ENCODE measurements at places on chromosomes 11 and 22.

GRCh38 chr11:82732734-82733443 is 775 bp downstream of the FAM181B start:
- no peak for DNase-seq

- no peak for DNase-seq
Observed at GRCh38 chr11:45713573-45713972, 48.2 kb upstream of the CHST1 start.

GRCh38 chr11:36874291-36874690 is 276.3 kb upstream of the RAG2 start:
- DNase-seq = no peak

DNA sequence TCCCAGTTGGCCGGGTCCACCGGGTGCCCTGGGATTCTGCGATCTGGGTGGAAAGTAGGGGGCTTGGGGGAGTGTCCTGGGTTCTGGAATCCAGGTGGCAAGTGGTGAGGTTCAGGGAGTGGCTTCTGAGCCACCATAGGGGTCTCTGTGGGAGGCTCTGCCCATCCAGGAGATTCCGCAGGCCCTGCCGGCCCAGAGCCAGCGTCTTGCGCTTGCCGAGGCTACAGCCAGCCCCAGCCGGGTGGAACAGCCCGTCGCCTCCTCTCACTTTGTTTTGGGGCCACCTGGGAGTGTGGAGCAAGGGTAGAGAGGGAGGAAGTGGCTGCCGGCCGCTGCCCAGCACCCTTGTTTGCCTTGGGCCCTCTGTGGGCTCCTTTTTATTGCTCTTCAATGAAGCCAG is 60.6 kb upstream of the PPP6R3 start:
- DNase-seq = no peak

DNA sequence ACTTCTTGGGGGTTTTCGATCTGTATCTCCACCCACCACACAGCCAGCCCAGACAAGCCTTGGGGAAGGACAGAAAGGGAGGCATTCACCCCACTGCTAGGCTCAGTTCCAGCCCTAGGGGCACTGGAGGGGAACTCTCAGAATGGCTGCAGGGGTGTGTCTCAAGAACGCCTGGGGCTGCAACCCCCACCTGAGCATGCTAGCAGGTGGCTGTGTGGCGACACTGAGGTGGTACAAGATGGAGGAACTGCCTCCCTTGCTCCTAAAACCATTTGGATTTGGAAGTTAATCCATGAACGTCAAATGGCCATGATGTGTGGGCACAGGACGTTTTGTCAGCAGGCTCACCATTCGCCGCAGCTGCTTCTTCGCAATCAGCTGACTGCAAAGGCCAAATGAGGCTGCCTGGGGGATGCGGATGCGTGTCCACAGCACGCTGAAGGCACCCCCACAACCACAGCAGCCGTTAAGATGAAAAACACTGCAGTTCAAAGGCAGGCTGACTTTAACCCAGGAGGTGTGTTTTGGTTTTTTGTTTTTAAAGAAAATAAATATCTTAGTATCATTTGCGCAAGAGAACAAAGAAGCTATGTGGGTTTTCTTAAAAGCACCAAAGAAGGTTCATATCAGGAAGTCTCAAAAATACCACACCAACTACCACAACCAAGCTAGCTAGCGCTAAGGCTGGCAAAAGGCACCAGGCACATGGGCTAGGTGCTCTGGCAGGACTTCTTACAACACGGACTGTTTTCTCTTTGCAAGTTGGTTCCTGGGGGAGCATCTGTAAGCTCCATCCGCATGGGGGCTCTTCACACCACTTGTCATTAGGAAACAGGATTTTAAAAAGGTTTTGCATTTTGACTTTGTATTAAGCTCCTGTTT is 22.2 kb upstream of the NAP1L4 start:
- no peak for DNase-seq

- no peak for DNase-seq
Observed at GRCh38 chr11:11604370-11604990, 17.3 kb downstream of the GALNT18 start.

- no peak for DNase-seq
Observed at GRCh38 chr11:88521799-88522201, 184.3 kb upstream of the CTSC start.

DNA sequence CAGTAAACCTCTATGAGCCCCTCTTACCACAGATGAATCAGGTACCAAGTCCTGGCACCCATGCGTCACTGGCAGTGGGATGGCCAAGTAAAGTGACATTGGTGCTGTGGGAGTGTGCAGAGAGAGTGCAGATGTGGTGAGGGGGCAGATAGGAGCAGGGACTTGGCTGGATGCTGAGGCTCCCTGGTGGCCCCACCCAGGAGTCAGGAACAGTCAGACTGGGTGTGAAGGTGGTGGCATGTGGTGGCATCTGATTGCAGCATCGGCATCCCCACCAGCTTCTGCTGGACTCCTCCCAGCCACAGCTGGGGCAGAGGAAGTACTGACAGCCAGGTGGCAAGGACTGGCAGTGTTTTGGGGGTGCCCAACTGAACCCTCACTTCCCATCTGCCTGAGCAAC is 11.4 kb downstream of the DGAT2 start:
- no peak for DNase-seq

DNA sequence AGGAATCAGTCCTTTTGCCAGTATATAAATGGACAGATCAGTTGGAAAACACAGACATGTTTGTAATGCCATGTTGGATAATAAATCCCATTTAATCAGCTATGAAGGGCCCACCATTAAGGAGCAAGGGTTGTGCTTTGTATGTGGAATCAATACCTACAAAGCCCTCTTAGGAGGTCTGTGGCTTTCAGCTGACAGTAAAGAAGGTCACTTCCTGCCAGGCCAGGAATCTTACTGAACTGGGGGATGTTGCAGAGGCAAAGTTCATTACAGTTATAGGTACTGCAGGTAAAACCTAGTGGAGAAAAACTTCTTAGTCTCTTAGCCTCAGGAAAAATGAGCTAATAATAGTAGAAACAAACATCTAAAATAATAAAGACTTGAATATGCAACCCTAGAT is 129.5 kb downstream of the FAM76B start:
- no peak for DNase-seq

DNA sequence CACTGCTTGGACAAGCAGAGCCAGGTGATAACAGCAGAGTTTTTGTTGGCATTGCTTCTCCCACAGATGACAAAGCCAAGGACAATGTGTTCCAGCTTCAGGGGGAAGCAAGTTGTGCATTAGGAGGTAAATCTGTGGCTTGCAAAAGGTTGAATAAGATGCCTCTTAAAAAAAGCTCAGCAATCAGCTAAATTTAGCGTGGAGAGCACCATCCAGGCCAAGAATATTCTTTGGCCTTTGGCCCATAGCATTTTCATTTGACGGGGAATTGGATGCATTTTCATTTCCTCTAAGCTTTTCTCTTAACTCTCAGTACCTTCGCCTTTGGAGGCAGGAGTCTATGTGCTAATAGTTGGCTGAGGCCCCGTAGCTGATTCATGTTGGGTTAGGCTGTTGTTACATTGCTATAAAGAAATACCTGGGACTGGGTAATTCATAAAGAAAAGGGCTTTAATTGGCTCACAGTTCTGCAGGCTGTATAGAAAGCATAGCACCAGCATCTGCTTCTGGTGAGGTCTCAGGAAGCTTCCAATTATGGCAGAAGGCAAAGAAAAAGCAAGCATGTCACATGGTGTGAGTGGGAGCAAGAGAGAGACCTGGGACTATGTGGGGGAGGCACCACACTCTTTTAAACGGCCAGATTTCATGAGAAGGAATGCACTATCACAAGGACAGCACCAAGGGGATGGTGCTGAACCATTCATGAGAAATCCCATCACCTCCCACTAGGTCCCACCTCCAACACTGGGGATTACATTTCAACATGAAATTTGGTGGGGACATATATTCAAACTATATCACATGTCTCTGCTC is 350.1 kb upstream of the C11orf87 start:
- DNase-seq = peak; percentile 45

- DNase-seq = no peak
Observed at GRCh38 chr11:130086669-130087068, 17.0 kb downstream of the APLP2 start.

GRCh38 chr11:126059238-126059781 is 3.4 kb downstream of the CDON start:
- DNase-seq = no peak

Measured in muscle of arm (tissue), 14 donors.